ENCODE measurements at places on chromosomes 4 and X.

- DNase-seq = no peak
Measured at GRCh38 chr4:158458271-158458895, 63.3 kb upstream of the RXFP1 start.

- DNase-seq = no peak
Measured at GRCh38 chr4:109574443-109574850, 14.4 kb downstream of the MCUB start.

- no peak for DNase-seq
Measured at GRCh38 chr4:144696376-144696775, 50.4 kb downstream of the HHIP start.

DNA sequence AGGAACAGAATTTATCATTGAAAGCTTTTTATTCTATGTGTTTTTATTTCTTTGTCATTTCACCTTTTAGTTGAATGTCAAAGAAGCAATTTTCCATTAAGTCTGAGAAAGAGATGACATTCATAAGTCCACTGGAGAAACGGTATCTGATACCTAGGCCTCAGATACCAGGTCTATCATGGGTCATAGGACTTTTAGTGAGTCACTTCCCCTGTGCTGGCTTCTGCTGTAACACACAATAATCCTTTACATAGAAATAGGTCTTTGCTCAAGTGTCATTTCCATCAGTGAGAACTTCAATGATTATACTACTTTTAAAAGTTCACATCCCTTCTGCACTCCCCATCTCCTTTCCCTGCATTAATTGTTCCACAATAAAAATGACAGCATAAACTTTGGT lies 125.5 kb upstream of the ARMCX2 start:
- DNase-seq = no peak

DNA sequence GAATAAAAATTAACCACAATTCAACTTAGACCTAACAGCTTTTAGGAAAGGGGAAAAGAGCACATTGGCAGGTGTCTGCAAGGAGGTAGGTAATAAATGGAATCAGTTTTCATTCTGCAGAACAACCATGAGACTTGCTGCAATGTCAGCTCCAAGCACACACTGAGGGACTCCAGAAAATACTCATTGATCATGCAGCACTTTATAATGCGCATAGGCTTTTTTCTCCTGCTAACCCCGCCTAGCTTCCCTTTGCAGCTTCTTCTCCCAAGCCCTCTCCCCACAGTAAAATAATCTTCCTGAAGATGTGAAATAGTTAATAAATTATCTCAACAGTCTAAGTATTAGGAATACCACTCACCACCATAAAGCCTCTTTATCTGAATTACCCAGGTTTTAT lies 36.9 kb downstream of the ANKRD17 start:
- no peak for DNase-seq

- no peak for DNase-seq
Measured at GRCh38 chr4:95158045-95158444, 390.7 kb downstream of the UNC5C start.

- DNase-seq = no peak
Measured at GRCh38 chr4:89957046-89957926, 62.6 kb downstream of the MMRN1 start.

- DNase-seq = peak; percentile 70
Measured at GRCh38 chr4:113355550-113356371, 306.3 kb downstream of the ANK2 start.

DNA sequence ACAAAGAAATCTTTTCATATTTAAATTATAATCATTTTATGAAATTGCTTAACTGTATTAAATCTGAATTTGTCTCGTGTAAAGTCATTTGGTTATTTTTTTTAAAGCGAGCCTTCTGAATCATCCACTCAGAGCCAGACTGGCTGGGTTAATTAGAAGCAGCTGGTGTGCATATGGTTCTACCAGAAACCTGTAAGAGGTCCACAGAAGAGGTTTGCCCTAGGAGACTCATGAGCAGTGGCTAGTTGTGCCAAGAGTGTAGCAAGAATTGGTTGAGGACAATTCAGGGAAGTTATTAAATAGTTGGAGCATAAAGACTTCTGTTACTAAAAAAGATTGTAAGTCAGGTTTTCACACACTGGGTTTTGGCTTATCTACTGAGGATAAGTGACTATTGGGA lies 267.4 kb downstream of the IL1RAPL2 start:
- no peak for DNase-seq

- DNase-seq = no peak
Measured at GRCh38 chr4:177265729-177266128, 43.9 kb upstream of the NEIL3 start.

GRCh38 chrX:71623714-71624113 lies 5.4 kb upstream of the CXCR3 start:
- DNase-seq = no peak

GRCh38 chrX:153214934-153215333 lies 35.9 kb downstream of the MAGEA1 start:
- DNase-seq = no peak

DNA sequence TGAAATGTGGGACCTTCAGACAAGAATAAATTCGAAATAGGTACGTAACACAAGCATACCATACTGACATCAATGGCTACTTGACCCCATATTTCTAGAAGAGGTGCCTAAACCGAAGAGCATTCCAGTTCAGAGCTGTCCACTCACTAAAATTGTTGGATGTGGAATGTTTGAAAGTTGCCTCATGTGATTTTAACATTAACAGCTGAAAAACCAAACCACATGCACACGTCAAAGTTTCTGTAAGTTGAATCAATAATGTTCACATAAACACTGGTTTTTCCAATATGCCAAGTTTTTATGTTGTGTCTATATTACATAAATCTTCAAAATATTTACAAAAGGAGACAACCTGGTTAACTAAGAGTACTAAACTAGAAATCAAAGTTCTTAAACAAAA lies 3.5 kb downstream of the UBE2D3 start:
- DNase-seq = no peak

DNA sequence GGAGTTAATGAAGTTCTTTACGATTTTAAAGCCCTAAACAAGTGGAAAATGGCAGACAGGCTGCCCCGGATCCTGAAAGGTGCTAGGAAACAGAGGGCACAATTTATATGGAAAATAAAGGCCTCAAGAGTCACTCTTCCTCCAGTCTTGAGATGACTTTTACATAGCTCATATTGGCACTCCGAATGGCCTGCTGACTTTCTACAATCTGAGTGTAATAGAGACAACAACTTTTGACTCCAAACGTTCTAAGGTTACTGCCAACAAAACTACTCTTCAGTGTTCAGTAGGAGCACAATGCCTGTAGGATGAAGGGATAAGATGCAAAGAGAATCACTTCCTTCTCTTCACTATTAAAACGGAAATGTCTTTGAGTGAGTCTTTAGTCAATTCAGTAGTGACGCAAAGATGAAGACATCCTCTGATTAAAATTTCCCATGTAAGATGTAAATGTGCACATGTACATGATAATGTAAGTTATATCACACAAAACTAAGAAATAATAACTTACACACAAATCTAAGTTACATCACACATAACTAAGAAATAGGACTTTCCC lies 40.5 kb downstream of the VEGFC start:
- no peak for DNase-seq

DNA sequence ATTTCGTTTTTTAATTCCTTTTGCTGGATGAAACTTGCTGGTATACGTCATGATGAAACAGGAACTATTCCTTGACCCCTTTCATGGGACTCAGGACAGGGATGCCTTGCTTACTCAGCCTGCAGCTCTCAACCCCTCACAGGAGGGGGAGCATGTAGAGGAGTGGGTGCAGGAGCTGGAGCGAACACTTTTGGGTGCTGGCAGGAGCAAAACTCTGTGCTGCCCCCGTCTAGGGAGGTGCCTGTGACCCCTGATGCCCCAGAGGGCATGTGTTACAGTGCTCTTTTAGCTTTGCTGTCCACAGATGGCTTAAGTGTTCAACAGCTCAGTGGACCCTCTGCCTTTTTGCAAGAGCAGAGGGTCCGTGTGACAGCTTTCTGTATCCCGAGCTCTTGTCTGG lies 56.8 kb upstream of the TEX13C start:
- DNase-seq = no peak

GRCh38 chr4:121472937-121473721 lies 92.3 kb upstream of the QRFPR start:
- DNase-seq = no peak

- DNase-seq = no peak
Measured at GRCh38 chrX:69556060-69557011, 52.2 kb downstream of the NALF2 start.

DNA sequence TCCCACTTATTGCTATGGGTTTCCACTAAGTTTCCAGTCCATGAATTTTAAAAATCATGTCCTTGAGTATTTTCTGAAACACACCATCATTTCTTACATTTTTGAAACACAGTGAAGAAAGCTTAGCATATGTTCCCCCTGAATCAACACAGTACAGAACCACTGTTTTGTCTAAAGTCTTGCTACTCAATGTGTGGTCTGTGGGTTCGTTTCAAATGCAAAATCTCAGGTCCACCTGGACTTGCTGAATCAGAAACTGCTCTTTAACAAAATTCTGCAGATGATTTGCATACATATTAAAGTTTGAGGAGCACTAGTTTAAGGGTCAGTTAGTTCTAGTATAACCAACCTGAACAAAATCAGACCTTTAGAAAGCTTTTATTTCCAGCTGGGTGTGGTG lies 60.4 kb downstream of the SUPT20HL2 start:
- DNase-seq = no peak

- DNase-seq = no peak
Measured at GRCh38 chrX:20664774-20665173, 398.1 kb upstream of the RPS6KA3 start.

DNA sequence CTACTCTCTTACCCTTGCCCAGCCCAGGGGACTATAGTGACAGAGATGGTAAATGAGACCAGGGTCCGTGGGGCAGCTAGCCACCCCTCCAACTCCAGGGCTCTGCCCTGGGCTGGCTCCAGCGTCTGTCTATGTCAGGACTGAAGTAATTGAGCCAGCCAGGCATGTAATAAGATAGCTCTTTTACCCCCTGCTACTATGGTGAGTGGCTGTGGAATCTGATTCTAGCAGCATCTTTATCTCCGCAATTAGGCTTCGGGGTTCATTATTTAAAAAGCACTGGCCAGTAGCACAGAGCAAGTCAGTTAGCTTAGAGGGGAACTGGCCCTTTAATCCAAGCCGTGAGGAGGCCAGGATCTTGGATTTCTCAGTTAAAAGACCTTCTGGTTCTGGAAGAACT lies 123.3 kb upstream of the RAI2 start:
- DNase-seq = no peak

DNA sequence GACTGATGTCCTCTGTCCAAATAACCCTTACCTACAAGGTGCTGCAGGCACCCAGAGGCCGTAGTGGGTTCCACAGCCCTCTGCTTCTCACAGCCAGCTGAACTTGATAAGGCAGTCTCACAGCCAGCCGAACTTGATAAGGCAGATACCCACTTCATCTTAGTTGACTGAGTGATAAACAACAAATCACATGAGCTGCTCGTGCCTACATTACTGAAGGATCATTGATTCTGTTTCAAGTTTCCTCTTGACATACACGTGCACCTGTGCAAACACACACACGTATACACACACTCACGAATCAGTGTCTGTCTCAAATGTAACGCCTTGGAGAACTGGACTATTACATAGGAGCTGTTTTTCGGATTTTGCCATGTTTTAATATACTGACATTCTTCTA lies 276.3 kb downstream of the DCTD start:
- DNase-seq = no peak

- DNase-seq = no peak
Measured at GRCh38 chrX:2549876-2550275, 49.1 kb upstream of the DHRSX start.

DNA sequence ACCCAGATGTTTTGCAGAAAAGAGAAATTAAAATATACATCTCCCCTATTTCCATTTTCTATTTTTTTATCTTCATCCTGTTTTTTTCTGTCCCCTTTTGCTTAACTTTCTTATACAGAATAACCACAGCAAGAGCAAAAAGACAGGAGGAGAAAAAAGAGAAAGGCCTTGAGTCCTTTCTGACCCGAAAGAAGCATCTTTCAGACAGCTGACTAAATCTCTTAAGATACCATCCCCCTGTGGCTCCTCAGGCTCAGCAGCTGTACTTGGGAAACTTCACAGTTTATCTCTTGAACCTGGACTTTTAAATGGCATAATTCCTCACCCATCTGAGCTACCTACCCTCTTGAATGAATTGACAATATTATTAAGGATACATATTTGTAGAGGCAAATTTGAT lies 100.2 kb downstream of the FIP1L1 start:
- DNase-seq = no peak

Measured in activated naive CD4-positive, alpha-beta T cell treated with anti-CD3 and anti-CD28 coated beads, Interleukin-2, amount 50 U/mL, for 16 hours (primary cell).